CD4-positive, alpha-beta memory T cell (primary cell): ENCODE measurements at places on chromosomes 7 and 10. TPM values are rescaled to one million over a fixed set of nuclear protein-coding genes. Genes with fewer than 3 reads are reported as not detected.

Gene CDHR1
- 0.12 TPM for total RNA-seq

GRCh38 chr7:24715661-24716479 lies 41.4 kb downstream of the GSDME start:
- no peak for DNase-seq

- DNase-seq, result no peak
Measured at GRCh38 chr7:123338688-123339087, 138.9 kb upstream of the SLC13A1 start.

- no peak for DNase-seq
Measured at GRCh38 chr10:27490807-27491206, 13.3 kb upstream of the RAB18 start.

DNA sequence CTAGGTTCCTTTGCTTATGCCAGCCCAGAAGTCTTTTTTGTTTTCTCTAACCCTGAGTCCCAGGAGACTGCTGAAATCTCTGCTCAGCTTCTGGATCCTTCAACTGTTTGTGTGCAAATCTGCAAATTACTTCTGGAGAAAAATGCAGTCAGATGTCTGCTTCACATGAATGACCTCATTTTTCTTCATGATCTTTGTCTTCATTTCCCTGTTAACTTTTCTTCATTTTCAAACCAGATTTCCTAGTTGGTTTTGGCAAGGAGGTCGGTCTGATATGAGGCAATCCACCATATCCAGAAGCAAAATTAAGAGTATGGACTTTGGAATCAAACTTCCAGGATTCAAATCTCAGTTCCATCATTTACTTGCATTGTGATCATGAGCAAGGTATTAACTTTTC lies 66.8 kb downstream of the ZNF503 start:
- DNase-seq, result no peak
